ENCODE measurements at places on chromosomes 6 and 20.

GRCh38 chr20:13119583-13119982, 101.5 kb upstream of the ISM1 start:
- DNase-seq, result no peak

DNA sequence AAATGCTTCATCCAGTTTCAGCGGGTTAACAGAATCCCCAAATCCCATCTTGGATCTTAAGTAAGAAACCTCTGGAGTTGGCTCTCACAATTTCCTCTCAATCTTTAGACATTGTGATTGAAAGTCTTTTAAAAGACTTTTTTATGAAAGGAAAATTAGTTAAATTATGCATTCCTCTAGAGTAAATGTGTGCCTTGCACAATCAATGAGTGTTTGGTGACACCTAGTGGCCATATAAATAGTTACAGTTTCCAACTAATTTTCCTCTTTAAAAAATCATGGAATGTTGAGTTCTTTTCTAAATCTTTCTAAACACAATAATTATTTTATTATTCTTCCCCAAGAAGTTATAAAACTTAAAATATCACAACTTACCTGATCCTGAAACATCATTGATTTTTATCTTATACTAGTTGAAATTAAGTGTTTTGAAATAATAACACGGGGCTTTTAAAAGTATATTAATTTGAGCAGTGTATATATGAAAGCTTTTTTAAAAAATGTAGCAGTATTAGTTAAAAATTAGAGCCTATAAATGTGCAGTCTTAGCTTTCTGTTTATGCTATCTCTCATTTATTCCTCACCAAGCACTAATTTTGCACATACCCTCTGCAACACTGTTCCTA, 66.4 kb downstream of the PKHD1 start:
- DNase-seq, result no peak

DNA sequence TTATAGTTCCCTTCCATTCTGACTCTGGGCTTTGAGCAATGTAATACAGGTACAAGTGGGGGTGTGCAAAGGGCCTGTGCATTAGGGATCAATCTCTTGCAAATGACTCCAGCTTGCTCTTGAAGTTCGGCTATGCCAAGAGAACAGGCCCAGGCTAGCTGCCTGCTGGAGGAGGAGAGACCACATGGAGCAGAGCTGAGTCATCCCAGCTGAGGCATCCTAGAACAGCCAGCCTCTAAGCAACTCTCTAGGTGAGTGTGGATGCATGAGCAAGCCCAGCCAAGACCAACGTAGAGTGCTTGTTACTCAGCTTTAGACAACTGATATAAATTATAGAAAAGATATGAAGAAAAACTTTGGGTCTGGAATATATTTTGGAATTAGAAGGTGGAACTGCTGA, 47.6 kb upstream of the RBM24 start:
- no peak for DNase-seq

GRCh38 chr6:165939601-165940290, 227.9 kb downstream of the TBXT start:
- no peak for DNase-seq

DNA sequence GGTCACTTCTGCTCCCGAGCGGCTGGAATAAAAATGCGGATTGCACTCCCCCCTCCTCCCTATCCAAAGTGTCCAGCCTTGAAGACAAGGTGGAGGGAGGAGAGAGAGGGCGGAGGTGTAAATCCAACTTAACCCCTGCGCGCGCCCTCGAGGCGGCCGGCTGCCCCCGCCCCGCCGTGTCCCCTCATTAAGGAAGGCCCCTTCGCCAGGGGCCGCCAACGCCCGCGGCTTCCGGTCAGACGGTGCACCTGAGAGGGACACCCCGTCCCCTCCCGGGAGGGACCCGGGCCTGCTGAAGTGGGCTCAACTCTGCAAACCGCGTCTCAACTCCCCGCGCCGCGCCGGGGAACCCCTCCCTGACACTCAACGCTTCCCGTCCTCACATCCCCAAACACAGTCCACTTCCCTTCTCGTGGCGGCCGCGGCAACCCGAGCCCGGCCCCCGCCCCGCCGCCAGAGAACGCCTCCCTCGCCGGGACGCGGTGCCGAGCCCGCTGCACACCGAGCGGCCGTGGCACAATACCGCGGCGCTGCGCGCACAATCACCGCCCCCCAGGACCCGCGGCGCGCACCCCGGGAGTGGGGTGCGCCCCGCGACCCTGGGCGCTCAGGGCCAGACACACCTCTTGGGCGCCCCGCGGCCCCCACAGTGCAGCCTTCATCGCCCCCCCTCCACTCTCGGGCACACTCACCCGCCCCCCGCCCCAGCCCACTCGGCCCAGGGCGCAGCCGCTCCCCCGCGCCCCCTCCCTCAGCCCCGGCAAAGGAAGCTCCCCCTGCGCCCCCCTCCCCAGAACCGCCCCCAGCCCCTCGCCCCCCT, 102.5 kb downstream of the NOL4L start:
- DNase-seq, result no peak

DNA sequence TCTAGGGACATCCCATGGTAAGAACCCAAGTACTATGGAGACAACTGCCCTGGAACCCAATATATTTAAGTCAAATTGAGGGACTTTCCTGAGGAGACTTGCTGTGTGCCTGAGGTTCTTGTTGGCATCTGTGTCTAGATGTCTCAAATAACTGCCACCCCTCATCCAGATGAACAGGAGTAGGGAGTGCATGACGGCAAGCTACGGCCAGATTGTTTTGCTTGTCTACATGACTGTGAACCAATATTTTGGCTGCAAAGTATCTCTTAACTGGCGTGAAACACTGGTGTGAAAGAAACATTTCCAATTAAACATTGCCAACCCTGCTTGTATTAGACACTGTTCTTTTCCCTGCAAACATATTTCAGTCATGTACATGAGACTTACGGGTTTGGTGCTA, 52.4 kb upstream of the SIM1 start:
- DNase-seq, result no peak

DNA sequence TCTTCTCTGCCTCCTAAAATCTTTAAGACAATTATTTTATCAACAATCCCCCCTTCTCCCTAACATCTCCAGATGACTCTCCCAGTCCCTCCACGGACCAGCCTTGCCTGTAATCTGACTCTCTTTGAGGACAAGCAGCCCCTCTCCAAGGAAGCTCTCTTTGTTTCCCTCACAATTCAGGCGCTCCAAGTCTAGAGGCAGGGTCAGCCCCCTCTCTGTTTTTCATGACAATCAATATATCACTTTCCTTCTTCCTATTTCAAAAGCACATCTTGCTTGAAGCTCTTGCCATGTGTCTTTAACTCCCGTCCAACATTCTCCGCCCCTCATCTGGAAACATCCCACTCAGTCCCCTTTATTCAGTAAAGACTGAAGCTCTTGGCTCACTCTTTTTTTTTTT, 393.4 kb upstream of the SULF2 start:
- DNase-seq, result no peak

GRCh38 chr6:33112148-33112547, 36.4 kb downstream of the HLA-DPB1 start:
- no peak for DNase-seq

- no peak for DNase-seq
Observed at GRCh38 chr20:52518735-52519134, 327.2 kb upstream of the ZFP64 start.

DNA sequence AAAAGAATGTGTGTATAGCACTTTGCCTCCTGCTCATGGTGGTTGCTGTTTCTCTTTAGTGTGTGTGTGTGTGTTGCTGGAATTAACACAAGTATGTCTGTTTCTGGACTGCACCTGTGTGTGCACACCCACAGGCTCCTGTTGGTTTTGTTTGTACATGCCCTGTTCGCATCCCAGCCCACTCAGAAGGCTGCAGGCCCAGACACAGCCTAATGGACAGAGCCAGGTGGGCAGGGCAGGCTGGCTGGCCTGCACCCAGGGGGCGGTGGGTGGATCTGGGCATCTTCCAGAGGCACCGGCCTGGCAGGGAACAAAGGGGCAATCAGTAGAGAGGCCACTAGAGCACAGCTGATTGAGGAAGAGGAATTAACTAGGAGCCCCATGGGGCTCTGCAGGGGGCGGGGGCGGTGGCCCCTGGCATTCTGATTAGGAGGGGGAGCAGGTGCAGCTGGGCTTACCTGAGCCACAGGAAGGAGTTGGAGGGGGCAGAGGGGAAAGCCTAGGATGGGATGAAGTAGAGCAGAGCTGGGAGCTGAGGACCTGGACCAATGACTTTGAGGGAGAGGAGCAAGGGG, 21.9 kb downstream of the CD40 start:
- no peak for DNase-seq

- peak; percentile 18 for DNase-seq
Observed at GRCh38 chr6:157184202-157185015, 138.9 kb downstream of the TMEM242 start.

GRCh38 chr6:5435449-5435848, 174.1 kb downstream of the FARS2 start:
- no peak for DNase-seq

DNA sequence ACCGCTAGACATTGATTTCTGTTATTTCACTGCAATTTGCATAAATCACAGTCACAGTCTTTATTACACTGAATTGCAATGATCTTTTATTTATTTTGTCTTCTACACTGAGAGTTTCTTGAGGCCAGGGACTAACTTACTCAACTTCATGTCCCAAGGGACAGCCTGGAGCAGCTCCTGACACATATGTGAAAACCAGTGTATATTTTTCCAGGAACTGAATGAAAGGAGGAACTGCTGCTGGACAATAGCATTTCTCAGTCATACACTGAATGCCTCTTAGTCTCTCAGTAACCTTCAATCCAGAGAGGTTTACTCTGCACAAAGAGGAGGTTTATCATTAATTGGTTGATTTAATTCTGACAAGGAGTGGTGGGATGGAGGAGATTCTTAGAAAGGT, 5.9 kb downstream of the F13A1 start:
- DNase-seq, result no peak

GRCh38 chr6:18510644-18511033, 123.5 kb downstream of the RNF144B start:
- DNase-seq, result no peak

DNA sequence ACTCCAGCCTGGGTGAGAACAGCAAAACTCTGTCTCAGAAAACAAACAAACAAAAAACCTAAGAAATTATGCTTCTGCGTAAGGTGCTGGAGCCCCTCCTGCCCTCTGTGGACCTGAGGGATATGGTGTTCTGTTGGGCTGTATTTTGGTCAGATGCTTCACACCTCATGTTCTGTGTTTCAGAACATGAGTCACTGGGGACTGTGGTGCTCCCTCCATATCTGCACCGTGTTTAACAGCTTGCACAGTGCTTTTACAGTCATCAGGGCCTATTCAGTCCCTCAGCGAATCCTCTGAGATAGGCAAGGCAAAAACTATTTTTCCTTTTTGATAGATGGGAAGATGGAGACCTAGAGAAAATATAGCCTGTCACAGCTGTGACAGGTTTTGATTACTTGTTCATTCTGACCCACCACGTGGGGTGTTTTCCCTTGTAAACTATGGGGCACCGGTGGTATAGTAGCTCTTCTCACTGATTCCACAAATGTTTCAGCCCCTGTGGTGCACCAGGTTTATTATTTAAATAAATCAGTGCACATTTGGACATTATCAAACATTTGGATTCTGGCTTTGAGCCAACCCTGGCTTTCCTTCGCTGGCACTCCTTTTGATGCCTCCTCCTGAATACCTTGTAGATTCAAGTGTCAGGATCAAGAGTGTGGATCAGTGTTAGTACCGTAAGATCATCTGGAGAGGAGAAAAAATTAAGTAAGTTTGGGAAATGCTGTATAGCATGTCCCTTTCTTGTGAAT, 9.6 kb downstream of the TTPAL start:
- DNase-seq, result no peak

GRCh38 chr20:62344782-62345181, 22.3 kb downstream of the LAMA5 start:
- no peak for DNase-seq

DNA sequence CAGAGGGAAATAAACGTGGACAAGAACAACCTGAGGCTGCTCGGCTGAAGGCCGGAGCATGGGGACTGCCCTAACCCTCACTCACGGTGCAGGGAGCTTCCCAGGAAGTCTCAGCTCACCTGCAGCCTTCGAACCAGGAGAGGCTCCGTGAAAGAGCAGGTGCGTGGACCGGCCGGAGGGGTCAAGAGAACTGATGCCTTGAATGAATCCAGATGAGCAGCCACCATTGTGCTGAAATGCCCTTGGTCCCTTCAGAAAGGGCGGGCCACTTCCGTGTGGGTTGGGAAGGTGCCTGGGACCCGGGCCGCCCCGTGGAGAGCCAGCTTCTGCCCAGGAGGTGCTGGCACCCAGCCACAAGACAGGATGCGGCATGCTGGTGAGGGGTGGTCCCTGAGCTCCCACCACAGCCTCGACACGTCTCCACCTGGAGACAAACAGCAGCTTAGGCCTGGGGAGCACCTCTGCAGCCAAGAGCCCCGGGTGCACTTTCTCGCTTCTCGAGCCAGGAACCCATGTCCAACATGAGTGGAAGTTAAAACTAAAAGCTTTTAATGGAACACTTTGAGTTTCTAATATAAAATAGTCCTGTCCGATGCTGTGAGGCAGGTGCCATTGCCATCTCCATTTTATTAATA, 83.5 kb downstream of the TTLL2 start:
- no peak for DNase-seq

DNA sequence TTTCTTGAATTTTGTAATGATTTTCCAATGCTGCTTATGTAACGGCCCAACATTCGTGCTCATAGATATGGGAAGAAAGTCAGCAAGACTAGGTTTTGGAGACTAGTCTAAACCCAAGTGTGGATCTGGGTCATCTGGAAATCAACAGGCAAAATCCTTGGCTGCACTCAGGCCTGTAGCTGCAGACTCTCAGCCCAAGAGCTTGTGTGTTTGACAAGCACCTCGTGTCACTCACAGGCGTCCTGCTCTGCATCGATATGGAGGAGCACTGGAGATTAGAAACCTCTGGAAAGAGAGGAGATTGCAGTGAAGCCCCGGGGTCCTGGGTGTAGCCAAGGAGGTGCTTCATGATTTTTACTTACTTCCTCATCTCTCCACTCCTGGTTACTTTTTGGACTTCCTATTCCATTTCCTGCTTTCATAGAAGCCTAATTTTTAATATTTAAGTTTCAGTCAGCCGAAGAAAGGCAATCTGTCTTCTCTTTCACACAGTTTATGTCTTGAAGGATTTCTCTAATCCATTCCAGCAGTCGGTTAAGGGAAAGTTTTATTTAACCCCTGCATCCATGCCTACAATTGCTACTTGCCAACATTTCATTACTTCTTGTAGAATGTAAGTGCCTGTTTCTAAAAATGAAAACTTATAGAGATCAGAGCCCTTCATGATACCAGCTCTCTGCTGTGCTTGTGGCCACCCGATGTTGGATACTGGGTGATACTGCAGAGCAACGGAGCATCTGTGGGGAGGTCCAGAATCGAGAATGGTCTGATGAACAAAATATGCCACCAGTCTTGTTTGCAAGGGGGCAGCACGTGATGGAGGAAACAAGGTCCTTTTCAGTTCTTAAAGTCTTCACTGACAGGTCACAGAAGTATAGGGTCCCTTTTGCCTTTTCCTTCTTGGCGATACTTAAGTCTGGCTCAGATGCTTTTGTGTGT, 296.3 kb downstream of the QKI start:
- DNase-seq, result no peak

DNA sequence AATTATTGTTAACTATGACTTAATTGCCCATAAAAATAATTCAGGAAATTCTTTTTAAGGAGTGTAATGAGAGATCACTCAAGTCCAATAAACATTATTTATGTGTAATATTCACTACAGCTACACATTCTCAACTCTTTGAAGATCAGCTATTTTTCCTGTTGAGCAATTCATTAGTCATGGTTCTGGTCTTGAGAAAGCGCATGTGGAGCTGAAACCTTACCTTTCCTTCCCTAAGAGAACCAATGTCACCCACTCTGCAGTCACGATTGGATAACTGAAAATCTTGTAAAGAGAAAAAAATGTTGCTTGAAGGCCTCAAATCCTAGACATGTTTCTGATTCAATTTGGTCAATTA, 736.9 kb upstream of the MARCKS start:
- DNase-seq, result no peak

- no peak for DNase-seq
Observed at GRCh38 chr6:136520517-136520916, 29.7 kb downstream of the MAP7 start.
